ENCODE measurements at places on chromosomes 5 and 9.

DNA sequence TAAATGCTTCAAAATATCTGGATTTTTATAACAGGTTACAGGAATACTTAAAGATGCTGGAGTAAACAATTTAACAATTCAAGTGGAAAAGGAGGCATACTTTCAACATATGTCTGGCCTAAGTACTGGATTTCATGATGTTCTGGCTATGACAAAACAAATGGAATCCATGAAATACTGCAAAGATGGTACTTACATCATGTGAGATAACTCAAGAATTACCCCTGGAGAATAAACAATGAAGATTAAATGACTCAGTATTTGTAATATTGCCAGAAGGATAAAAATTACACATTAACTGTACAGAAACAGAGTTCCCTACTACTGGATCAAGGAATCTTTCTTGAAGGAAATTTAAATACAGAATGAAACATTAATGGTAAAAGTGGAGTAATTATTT lies 35.6 kb downstream of the SLC30A5 start:
- no peak for DNase-seq

DNA sequence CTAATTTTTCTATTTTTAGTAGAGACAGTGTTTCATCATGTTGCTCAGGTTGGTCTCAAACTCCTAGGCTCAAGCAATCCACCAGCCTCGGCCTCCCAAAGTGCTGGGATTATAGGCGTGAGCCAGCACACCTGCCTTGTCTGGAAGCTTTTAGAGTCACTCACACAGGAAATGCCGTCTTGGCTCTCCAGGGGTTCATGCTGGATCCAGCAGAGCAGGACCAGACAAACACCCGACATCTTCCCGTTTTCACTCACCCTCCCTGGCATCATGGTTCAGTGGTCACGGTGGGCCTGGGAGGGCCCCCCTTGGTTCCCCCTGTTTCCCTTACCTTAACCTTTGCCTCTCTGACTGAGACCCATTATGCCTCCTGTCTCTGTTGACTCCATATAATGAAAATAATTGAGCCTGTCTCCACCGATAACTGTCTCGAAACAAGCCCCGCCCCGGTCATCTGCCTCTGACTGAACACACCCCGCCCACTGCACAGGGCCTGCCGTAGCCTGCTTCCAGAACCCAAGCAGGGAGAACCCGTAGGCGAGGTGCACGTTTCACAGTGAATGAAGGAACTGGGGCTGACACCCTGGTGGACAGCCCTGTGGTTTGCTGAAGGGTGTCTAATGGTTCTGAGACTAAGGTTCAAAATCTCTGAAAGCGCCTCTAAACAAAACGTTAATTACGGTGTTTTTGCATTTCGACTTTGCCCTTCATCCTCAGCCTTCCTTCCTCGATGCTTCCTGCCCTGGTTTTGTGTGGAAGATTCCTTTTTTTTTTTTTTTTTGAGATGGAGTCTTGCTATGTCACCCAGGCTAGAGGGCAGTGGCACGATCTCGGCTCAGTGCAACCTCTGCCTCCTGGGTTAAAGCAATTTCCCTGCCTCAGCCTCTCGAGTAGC lies 39.7 kb upstream of the SPRY4 start:
- DNase-seq: no peak

- no peak for DNase-seq
Observed at GRCh38 chr9:22124263-22125011, 115.3 kb upstream of the CDKN2B start.

GRCh38 chr5:97276474-97277120 lies 93.5 kb upstream of the RIOK2 start:
- DNase-seq: no peak

DNA sequence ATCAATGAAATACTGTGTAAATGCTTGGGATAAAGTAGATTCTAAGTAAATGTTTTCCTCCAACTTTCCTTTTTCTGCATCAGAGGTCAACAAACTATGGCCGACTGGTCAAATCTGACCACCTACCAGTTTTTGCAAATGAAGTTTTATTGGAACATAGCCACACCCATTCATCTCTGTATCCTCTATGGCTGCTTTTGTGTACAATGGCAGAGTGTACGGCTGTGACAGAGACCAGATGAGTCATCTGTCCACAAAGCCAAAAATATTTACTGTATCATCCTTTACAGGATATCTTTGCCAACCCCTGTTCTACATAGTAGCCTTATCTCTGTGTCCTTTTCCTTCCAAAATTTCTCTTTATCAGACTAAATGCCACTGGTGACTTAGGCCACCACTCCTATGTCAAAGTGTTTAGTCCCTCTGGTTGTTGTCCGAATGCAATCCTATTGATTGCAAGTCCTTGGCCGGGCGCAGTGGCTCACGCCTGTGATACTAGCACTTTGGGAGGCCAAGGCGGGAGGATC lies 218.4 kb upstream of the KLF4 start:
- DNase-seq: no peak

DNA sequence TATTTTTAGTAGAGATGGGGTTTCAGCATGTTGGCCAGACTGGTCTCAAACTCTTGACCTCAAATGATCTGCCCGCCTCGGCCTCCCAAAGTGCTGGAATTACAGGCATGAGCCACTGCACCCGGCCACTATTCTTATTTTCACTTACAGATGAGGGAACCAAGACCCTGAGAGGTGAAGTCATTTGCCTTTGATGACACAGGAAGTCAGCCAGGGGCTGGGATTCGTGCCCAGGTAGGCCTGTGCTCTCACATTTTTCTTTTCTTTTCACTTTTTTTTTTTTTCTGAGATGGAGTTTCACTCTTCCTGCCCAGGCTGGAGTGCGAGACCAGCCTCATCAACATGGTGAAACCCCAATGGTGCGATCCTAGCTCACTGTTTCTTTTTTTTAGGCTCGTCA lies 22.2 kb downstream of the ENG start:
- DNase-seq: no peak

- DNase-seq: no peak
Observed at GRCh38 chr9:123073991-123074422, 40.5 kb downstream of the GPR21 start.

DNA sequence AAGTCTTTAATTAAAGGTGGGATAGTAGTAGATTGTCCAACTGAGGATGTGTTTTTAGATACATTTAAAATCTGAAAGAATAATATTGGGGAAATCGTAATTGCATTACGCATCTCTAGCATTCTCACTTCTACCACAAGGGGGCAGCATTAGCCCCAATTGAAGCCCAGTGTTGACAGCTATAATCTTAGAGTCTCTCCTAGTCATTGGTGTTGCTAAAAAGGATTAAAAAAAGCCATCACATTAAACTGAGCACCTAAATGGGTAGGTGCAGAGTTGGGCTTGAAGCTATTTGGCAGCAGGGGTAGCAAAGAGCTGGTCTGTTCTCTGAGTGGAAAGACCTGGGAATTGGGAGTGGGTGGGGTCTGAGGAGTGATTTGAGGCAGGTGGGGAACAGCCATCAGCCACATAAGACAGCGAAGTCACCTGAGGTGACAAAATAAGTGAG lies 177.2 kb downstream of the OSTF1 start:
- no peak for DNase-seq

DNA sequence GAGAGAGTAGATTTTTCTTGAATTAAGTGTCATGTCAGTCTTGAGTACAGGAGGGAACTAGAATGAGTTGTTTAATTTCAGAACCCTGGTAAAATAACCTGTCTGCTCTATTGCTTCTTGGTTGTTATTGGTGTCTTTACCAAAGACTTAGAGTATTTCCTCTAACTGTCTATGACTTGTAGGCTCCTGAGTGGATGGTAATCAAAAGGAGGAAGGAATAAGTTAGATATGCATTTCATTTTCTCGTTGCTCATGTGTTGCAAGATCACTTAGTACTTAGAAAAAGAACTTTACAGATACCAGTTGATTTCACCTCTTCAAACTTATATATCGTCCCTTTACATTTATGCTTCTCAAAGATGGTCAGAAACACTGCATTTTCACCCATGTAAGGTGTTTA lies 31.1 kb downstream of the UHRF2 start:
- no peak for DNase-seq

DNA sequence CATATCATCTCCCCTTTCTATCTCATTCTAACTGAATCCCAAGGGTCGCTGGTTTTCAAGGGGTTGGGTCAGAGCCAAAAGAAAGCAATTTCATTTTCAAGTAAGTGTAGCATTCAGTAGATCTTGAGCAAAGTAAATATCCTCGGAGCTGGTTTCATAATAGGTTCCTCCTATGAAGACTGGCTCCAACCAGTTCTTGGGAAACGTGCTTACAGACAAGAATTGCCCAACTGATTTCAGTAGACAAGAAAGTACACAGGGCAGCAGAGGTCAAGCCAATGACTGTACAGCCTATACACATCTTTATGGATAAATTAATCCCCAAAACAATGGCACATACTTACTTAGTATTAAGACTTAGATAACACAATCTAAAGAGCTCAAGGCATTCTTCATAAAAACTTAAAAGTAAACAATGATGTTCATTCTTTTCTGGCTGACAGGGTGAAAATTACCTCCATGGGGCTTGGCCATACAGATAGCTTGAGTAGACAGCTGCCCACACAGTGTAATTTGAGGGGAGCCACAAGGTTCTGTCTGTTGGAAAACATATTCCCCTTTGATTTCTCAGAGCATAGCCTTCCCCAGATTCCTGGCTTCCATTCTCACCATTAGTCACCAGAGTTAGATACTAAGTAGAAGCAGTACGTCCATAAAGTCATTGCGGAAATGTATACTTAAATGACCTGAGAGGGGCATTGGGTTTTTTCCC lies 163.9 kb downstream of the ARRDC3 start:
- no peak for DNase-seq

DNA sequence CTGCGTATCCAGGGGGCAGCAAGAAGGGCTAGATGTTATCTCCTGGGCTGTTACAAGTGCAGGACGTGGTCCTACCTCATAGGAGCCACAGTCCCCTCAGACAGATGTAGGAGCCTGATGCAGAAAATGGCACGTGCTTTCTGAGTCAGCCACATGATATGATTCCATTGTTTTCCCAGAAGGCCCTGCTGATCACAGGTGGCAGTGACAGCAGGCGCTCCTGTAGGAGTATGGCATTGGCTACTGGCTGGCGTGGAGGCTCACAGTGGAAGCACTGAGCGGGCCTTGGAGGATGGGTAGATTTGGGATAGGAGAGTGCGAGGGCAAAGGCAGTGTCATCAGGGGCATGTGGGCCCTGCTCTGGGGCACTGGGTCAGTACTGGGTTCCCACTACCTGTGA lies 21.9 kb downstream of the USP20 start:
- DNase-seq: no peak

- DNase-seq: no peak
Observed at GRCh38 chr5:29715167-29715566, 1478.3 kb upstream of the CDH6 start.

DNA sequence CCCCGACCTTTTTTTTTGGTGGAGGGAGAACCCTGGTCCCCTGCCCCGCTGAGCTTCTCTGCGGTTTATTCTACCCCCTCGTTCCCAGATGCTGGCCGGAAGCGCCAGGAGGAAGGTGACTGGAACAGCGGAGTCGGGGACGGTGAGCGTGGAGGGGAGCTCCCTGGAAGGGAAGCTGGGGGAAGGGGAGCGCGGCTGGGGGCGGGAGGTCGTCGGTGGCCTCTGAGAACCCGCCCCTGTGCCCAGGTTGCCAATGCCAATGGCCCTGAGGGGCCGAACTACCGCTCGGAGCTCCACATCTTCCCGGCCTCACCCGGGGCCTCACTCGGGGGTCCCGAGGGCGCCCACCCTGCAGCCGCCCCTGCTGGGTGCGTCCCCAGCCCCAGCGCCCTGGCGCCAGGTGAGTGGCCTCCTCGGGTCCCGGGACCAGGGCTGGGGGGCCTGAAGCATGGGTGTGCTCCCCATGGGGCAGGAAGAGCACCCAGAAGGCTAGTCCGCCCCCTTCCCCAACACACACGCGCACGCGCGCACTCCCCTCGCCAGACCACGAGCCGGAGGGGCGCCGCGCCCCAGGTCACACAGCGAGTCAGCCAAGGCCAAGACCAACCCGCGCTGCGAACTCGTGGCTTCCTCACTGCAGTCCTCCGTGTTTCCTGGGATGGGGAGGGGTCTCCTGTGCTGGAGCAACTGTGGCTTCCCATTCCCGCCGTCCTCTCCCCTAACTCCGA lies 10.6 kb downstream of the MYOZ3 start:
- no peak for DNase-seq

DNA sequence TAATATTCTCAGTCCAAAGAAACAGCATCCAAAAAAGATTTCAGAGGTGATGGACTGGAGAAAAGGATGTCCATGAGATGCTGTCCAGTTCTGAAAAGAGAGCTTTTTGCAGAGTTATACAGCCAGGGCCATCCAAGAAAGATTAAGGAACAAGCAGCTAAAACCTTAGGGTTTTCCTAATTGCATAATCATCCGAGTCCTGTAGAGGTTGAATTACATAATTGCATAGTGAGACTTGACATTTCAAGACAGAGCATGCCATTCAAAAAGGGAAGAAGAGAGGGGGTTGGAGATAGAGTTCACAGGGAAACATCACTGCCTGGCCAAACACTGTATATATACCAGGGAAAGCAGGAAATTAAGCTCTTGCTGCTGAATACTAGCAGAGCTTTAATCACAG lies 1729.2 kb upstream of the WWC1 start:
- DNase-seq: no peak

DNA sequence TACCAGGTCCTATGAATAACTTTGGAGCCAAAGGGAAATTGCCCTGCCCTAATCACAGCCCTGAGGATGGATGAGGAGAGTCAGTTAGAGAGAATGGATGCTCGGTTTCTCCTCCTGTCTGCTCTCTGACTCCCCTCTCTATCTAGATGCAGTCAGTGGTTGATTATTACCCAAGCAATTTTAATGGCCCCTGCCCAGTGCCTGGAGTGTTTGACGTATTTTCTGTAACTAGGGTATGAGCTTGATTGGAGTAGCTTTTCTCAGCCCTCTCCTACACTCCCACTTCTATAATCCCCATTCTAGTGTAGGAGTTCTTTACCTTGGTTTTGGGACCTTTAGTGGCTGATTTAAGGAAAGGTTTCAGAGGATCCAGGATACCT lies 60.4 kb downstream of the DOCK2 start:
- no peak for DNase-seq

GRCh38 chr9:31388660-31389059 lies 995.8 kb upstream of the ACO1 start:
- no peak for DNase-seq

- no peak for DNase-seq
Observed at GRCh38 chr5:81006947-81007636, 46.9 kb downstream of the RASGRF2 start.

DNA sequence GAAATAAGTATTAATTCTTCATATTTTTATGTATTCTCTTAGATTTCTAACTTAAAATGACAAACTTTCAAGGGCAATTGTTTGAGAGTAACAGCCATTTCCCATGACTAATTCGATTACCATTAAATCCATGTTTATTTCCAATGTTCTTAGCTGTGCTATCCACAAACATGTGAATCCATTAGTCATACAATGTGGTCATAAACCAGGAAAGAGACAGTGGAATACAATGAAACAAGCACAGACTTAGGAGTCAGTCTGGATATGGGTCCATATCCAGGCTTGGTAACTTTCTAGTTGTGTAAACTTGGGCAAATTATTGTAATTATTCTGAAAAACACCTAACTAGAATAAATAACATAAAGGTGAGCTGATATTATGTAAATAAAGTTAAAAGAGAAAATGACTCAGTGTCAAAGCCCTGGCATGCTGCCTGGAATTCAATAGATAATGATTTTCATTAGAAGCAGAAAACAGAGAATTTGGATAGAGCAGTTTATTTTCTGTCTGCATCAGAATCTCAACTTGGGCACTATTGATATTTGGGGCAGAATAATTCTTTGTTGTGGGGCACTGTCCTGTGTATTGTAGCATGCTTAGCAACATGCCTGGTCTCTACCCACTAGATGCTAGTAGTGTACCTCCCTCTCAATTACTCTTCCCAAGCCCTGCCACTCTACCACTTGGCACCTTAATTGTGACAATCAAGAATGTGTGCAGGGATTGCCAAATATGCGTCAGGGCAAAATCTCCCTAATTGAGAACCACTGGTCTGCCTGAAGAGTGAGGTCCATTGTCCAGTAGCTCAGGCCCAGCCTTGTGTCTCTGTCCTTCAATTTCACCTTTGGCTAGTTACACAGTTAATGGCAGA lies 44.7 kb upstream of the SLC27A6 start:
- DNase-seq: no peak

All from activated gamma-delta T cell (primary cell).